ENCODE measurements at places on chromosomes 12 and 14.

- DNase-seq, result peak; percentile 23
Measured at GRCh38 chr14:25833341-25834126, 764.3 kb downstream of the NOVA1 start.

DNA sequence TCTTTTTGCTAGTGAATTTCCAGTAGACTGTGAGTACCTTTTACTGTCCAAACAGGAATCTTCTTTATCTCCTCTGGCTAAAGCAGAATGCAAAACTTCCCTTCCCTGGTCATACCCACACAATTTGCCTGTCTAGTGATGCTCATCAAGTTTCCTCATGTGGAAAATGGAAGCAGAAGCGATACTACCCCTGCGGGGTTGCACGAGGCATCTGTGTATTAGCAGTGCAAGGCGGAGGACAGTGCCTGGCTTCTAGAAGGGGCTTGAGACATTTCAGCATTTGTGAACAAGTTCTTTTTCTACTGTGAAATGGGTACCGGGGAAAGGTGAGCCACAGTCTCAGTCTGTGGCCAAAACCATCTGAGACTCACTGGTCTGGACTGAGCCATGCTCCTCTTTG, 340.9 kb downstream of the AACS start:
- DNase-seq, result no peak

- no peak for DNase-seq
Measured at GRCh38 chr12:71782017-71782416, 27.4 kb downstream of the RAB21 start.

DNA sequence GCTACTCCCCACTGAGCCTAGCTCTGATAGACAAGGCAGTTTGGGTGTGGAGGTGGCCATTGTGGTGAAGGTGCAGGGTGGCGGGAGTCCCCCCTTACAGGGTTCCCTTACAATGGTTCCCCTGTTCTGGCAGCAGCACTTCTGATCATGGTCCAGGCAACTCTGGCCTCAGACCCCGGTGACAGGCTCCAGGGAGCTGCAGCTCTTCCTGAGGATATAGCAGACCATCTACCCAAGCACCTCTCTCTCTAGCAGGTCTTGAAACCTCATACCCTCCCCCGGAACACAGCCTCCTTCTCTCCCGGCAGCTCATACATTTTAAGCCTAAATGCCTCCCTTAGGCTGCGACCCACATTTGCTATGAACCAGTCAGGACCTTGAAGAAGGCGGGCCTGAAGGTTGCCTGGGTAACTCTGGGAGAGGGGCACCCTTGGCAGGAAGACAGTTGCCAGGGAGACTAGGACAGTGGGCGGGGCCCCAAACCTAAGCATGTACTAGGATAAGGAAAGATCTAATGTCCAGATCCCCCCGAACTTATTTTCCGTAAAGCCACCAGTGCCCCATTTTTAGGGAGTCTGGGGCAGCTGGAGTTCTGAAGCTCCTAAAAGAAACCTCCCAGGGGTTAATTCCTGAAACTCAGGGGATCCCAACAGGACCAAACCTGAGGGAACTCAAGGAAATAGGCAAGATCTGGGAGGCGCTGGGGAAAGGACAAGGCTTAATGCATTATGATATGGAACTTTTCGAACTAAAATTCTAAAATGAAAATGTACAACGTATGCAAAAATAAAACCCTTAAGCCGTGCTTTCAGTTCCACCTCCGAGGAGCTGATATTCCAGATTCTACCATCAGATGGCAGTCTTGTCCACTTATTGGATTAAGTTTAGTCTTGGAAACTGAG, 4.5 kb upstream of the GDF11 start:
- peak; percentile 91 for DNase-seq

DNA sequence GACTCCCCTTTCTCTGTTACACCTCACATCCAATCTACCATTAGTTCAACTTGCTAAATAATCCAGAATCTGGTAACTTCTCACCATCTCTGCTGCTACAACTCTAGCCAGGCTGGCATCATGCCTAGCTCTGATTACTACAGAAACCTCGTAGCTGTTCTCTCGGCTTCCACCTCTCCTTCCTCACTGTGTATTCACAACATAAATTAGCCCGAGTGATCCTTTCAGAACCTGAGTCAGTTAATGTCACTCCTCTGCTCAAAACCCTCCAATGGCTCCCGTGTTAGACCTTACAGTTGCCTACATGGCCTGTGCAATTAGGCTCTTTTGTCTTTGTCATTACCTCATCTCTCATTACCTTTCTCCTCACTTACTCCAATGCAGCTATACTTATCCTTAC, 139.4 kb downstream of the PDE3A start:
- DNase-seq, result no peak

DNA sequence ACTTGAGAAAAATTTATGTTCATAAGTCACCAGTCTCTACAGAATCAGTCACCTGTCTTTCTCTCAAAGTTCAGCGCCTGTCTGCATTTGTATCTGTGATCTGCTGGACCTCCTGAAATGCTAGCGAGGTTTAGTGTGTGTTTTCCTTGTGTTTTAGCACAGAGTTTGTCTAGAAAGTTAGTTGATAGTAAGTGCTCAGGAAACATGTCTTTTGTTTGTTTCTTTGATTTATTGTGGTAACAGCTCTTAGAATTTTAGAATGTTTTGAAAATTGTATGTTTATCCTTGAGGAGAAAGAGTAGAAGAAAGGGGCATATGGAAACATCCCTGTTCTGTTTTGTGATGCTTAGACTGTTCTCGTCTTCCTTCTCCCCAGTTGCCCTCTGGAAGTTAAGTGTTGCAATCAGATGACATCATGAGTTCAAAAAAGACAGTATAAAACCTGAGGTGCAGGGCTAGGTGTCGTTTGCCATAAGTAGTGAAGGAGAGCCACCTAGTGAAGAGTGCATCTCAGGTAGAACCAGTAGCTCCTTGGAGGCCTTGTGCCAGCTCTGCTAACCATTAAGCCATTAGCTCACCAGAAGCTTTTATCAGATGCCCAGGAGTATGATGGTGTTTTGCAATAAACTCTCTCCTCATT, 44.8 kb downstream of the FBXW8 start:
- no peak for DNase-seq

DNA sequence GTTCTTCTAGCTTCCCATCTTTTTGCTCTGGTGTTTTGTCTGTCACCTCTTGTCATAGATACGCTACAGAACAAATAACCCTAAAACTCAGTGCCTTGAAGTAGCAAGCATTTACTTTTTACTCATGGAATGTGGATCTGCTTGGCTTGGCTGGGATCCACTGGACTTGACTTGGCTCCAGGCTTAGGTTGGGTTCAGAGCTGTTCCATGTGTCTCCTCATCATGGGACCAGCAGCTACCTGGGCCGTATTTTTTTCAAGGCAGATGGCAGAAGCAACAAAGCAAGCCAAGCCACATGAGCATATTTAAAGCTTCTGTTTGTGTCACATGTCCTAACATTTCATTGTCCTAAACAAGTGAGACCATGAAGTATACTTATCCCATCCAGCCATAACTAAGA, 48.7 kb upstream of the ATF1 start:
- DNase-seq, result no peak

- DNase-seq, result no peak
Measured at GRCh38 chr12:71448150-71448581, 8.6 kb downstream of the LGR5 start.

DNA sequence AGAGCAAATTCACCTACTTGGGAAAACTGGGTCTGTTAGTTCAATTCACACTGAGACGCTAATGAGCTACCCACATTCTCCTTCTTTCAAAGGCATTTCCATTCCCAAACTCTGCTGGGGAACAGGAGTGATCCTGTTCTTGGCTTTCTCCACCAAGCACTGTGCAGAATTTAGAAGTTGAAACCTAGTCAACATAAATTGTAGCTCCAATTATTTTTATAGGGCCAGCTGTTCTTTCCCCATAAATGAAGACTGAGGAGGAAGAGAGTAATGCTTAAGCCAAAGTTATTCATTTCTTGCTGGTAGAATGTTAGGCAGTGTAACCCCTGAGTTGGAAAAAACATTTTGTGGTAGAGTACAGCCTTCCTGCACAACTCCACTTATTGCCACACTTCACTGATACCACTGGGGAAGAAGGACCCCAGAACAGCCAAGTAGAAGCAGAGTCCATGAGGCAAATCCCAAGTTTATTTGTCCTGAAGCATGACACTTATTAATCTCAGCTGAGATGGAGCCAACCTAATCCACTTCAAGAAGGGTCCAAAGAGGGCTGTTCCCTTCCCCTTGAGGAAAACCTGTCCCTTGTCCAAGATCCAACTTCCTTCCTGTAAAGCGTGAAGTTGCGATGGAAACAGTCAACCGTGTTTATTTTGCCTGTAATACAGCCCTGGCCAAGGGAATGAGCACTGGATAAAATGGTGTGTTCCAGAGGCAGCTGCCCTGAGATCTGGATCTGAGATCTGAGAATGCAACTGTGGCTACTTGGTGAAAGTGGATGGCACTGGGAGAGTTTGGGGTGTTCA, 151.8 kb downstream of the TBX5 start:
- DNase-seq, result no peak

GRCh38 chr14:52868911-52869618, 77.7 kb upstream of the GNPNAT1 start:
- no peak for DNase-seq

GRCh38 chr12:53560351-53560750, 53.1 kb upstream of the NPFF start:
- DNase-seq, result no peak

GRCh38 chr12:101480849-101481248, 5.7 kb downstream of the SPIC start:
- no peak for DNase-seq

DNA sequence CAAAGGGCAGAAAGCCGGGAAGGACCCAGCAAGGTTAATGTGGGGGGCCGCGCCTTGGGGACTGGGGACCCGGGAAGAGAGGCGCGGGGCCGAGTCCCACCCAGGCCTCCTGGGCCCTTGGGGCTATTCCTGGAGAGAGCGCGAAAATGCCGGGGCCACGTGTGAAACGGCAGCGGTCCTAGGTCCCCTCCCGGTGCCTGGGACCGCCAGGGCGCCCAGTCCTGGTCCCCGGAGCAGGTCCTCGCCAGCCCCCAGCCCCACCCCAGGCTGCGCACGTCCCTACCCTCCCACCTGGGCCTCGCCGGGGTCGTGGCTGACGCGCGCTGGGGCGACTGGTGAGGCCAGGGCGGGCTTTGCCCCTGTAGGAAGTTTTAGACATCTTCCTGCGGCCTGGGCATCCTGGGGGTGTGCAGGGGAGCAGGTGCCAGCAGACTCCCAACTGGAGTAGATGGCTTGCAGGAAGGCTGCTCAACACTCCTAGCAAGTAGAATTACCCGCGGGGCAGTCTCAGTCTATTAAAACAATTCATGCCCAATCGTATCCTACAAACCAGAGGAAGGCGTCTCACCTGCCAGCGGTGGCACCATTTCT, 708 bp downstream of the FAR2 start:
- no peak for DNase-seq

- no peak for DNase-seq
Measured at GRCh38 chr12:42789808-42790760, 200.5 kb upstream of the PRICKLE1 start.

- no peak for DNase-seq
Measured at GRCh38 chr12:88371416-88372183, 208.7 kb downstream of the KITLG start.

- DNase-seq, result no peak
Measured at GRCh38 chr14:68945585-68946488, 33.3 kb downstream of the ACTN1 start.

Measured in NT2/D1 (cell line).